ENCODE measurements at places on chromosomes 7 and 10. TPM values are rescaled to one million over a fixed set of nuclear protein-coding genes. Genes with fewer than 3 reads are reported as not detected.

GRCh38 chr10:132804785-132805426 lies 19.0 kb upstream of the NKX6-2 start:
- no peak for DNase-seq

Gene ZNF365
- polyA plus RNA-seq: 0.30 TPM

DNA sequence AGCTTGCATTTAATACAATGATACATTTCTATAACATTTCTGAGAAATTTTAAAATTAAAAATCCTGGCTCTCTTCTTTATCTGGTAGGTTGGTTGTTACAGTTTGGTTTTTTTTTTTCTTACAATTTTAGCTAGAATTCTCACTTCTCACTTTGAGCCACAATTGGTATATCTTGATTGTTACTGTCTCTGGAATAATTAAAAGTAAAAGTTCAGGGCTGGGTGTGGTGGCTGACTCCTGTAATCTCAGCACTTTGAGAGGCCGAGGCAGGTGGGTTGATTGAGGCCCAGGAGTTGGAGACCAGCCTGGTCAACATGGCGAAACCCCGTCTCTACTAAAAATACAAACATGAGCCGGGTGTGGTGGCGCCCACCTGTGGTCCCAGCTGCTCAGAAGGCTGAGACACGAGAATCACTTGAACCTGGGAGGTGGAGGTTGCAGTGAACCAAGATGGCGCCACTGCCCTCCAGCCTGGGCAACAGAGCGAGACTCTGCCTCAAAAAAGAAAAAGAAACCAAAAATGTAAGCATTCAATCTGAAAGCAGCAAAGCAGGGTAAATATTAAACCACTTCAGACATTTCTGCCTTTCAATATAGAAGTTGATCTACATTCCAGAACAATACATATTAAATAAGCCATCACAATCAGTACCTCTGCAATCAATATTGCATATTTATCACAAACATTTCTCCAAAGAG lies 88.6 kb upstream of the PFKP start:
- no peak for DNase-seq

DNA sequence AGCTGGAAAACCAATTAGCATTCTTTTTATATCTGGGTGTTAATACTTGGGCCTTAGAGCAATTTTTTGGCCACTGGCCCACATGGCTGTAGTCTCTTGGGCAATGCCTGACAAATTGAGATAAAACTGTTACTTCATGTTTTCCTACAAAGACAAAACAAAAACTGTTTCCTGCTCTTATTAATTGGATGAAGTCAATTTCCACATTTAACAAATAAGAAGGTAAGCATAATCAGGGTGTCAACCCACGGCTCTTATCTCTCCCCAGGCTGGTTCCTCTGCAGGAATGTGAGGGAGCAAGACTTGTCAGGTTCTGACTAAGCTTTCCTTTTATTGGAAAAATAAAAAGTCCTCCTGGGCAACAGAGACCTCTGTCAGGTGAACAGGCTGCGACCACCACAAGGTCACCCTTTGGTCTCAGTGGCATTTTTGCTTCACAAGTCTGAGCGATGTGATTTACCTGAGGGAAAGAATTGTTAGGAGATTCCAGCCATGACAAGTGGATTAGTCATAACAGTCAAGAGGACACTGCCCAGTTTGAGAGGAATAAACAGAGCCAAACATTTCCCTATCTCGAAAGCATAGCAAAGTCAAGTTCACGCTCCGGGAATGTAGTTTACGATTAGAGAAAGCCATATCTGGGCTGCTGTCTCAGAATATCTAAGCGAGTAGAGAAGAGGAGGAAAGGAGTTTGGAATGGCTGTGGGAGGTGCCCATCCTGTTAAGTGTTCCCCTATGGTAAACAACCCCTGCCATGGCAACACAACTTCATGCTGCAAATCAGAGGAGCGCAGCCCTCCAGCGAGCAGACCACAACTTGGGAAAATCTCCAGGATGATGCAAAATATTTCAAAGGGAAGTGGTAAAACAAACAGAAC lies 144.4 kb downstream of the TES start:
- no peak for DNase-seq

Gene SUFU
- 31.2 TPM for polyA plus RNA-seq

DNA sequence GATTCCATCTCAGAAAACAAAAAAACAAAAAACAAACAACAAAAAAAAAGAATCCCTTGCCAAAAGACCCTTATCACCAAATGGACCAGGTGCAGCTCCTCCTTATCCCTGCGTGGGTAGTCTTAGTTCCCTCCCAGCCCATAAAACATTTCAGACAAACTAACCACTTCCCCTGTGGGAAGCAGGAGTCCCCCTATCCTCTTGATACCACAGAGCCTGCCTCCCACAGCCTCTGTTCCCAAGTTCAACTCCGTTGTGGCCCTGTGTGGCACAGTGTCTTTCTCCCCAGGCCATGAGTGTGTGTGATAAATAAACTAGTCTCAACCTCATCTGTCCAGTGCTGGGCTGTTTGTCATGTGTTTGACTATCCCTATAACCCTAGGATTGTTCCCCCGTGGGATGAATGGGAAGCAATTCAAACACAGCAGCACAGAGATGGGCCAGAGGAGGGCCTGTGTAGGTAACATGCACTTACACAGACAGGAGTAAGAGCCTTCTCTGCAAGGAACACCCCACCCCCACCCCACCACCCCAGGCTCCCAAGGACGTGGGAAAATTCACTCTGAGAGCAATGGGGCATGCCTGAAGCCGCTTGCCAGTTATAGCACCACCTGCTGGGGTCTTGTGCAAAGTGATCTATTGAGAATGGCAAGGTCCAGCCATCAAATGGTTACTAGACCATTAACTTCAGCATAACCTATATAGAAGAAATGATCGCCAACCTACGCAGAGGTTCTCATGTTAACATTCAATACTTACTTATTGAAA lies 147.1 kb upstream of the GHITM start:
- peak; percentile 17 for DNase-seq

GRCh38 chr7:38283107-38283506 lies 9.7 kb upstream of the TARP start:
- DNase-seq: no peak

Gene SPDYE16
- 1.9 TPM for polyA plus RNA-seq

DNA sequence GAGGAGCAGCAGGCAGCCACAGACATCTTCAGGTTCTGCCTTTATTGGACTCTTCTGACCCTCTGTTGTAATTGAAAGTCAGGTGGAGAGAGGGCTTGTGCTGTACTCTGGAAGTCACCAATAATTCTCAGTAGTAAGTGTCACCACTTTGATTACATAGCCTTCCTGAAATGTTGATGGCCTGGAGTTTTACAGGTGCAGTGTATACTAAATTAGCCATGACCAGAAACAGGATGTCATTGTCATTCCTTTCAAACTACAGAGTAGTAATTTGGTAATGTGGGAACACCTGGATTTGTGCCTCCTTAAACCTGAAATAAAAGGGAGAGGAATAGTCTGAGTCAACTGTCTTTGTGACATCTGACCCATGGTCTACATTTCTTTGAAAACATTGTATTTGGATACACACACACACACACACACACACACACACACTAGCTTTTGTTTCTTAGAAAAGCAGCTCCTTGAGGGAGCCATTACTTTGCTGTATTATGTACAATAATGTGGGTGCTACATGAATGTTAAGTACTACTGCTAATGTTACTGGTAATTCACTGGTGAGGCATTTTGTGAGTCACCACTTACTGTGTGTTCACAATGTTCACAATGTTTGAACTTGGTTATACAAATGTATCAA lies 19.6 kb downstream of the ARL4A start:
- DNase-seq: no peak

Gene SSMEM1
- polyA plus RNA-seq: 0.08 TPM

DNA sequence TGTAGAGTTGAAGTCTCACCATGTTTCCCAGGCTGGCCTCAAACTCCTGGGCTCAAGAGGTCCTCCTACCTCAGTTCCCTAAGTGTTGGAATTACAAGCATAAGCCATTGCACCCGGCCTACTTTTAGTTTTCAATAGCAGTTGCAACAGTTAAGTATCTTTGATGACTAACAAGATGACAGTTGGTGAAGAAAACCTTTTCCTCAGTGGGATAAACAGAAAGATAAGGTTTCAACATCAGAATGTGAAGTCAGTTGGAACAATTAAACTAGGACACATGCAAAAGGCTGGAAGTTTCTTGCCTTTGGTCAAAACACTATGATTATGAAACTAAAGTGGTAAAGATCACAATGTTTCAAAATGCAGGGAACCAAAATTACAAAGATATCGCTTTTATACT lies 169.2 kb downstream of the ZNF438 start:
- no peak for DNase-seq

Gene ITGB1
- polyA plus RNA-seq: 660 TPM

GRCh38 chr7:51455948-51456347 lies 139.3 kb upstream of the COBL start:
- no peak for DNase-seq

Gene MUC12
- 0.10 TPM for polyA plus RNA-seq

Gene SHH
- 2.6 TPM for polyA plus RNA-seq

Gene IGF2BP3
- polyA plus RNA-seq: 54.5 TPM

DNA sequence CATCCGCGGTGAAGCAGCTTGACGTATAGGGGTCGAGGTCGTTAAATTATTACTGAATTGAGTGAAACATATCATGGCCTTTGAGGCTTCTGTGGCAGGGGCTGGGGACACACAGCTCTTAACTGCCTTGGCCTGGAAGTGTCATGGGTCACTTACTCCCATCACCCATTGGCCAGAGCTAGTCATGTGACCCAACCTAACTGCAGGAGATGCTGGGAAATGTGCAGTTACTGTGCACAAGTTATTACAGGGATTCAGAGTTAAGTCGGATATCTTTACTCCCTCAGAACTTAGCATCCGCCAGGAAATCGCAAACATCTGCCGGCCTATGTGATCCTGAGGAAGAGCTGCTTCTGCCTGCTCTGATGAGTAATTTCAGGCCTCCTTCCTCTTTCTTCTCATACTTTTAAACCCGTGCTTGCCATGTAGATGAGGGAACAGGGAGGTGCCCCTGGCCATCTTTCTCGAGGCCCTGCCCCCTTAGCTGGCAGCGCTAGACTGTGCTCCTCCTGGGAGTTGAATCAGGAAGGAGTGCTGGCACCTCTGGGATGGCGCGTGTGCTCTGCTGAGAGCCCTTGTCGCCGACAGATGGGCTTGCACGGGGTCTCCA lies 203.6 kb downstream of the TCF7L2 start:
- no peak for DNase-seq

Gene MPP7
- 9.3 TPM for polyA plus RNA-seq

DNA sequence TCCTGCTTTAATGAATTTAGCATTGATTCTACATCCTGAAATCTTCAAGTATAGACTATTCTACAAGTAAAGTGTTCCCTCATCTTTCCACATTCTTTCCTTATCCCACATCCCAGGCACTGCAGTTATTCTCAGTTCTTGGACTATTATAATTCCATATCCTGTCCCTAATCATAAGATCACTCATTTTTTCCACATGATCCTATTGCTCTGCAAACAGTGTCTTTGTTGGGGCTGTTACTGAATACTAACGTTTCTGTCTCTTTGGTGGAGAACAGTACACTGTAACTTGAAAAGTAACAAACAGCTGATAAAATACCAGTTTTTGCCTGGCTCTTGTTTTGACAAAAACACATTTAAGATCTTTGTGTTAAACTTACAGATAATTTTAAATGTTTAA lies 769.9 kb downstream of the MAGI2 start:
- DNase-seq: no peak

All from right renal pelvis (tissue), 4 donors.